ENCODE measurements at places on chromosomes 3 and 15.

GRCh38 chr3:197381371-197381770 lies 83.0 kb upstream of the DLG1 start:
- DNase-seq, result no peak

DNA sequence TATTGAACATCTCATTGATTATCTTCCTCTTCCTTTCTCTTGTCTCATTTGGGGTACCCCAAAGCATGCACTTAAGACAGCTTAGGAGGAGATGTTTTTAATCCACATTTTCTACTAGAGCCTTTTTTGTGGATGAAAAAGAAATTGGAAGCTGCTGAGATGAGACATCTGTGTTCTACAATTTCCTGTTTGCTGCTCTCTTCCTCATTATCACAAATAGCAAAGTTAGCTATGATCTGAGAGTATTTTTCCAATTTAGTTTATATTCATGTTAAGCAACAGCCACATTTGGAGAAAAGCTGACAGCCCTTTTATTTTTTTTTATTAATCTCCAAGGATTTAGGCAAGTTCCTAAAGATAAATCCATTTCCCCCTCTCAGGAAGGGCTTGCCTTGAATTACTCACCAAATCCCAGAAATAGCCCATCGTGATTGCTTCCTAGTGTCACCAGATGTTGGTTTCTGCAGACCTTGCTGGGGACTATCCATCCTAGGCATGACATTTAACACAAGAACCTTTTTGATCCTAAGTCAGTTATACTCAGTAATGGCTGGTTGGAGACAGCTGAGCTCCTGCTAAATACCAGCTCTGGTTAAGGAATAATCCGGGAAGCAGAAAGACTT lies 70.8 kb upstream of the FILIP1L start:
- DNase-seq, result no peak

DNA sequence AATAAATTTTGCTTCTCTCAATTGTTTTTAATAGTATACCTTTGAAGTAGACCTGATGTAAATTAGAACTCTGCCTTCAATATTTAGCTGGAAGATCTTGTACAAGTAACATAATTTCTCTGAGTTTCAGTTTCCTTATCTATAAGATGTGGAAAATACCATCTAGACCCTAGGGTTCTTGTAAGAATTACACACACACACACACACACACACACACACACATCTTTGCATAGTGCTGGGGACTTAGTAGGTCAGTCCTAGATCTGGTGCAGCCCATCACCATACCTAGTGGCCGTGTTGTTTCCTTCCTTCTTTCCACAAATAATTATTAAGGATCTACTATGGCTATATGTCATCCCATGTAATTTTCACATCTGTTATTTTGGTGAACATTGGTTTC lies 11.0 kb downstream of the TRAT1 start:
- no peak for DNase-seq

GRCh38 chr3:38587548-38588131 lies 61.8 kb downstream of the SCN5A start:
- peak; percentile 6 for DNase-seq

DNA sequence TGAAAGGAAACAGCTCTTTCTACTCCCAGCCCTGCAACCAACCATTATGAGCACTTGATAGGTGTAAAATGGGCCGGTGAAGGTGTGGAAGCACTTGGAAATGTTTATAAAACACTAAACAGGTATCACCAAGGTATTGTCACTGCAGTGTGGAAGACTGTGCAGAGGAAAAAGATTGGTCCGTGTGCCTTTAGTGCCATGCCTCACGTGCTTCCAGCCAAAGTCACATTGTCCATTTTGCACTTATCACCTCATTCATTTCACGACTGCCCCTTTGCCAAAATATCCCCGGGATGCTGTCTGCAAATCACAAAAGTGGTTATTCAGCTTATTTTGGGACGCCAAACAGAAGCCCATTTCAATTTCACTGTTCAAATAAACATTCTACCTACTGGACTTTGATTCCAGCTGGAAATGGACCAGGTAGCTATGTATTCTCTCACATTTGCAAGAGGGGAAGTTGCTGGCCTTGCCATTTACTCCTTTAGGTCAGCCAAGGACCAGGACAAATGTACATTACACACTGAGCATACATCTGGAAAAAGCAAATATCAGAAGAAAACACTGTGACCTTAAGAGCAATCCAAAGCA lies 58.4 kb downstream of the ARRDC4 start:
- no peak for DNase-seq
